Fibroblast of skin of left biceps (primary cell): ENCODE measurements at places on chromosomes 7 and 10.

- no peak for DNase-seq
These were observed 121.2 kb downstream of the FAM107B start for GRCh38 chr10:14653271-14654161.

DNA sequence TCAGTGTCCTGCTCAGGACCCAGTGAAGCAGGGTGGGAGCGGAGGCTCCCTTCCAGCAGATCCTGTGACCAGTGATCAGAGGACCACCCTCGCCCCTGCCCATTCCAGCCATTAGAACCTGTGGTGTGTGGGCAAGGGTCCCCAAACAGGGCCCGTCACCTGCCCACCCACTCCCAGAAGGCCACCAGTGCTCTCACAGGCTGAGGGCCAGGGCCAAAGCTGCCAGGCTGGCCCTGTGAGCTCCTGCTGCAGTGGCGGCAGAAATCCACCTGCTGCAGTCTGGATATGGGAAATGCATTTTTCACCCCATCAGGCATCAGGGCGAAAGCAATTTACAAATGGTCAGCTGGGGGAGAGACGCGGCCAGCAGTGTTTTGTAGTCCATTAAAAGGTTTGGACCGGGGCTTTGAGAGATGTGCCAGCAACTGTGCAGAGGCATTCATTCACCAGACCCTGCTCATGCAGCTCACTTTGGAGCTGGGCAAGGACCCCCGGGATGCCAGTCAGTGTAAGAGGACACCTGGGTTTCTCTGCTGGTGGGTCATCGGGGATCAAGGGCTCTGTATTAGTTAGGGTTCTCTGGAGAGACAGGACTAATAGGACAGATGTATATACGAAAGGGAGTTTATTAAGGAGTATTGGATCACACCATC is 75.2 kb upstream of the PRLHR start:
- DNase-seq: no peak

DNA sequence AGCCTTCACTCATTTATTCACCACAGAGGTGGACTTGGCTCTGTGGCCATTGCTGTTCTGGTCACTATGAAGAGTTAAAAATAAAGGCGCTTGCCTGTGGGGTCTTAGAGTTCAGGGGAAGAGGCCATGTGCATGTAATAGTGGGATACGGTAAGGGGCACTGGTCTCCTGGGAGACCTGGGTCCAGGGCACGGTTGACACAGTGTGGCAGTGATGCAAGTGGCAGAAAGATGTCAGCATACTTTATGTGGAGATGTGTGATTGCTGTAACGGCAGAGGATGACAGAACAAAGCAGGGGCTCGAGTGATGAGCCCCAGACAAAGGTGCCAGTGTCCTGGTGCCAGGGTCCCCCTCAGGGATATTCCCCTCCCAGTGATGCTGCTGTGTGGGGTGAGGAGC is 8.6 kb downstream of the ZSCAN25 start:
- DNase-seq: no peak

- DNase-seq: no peak
These were observed 144.7 kb upstream of the INHBA start for GRCh38 chr7:41847606-41848005.

DNA sequence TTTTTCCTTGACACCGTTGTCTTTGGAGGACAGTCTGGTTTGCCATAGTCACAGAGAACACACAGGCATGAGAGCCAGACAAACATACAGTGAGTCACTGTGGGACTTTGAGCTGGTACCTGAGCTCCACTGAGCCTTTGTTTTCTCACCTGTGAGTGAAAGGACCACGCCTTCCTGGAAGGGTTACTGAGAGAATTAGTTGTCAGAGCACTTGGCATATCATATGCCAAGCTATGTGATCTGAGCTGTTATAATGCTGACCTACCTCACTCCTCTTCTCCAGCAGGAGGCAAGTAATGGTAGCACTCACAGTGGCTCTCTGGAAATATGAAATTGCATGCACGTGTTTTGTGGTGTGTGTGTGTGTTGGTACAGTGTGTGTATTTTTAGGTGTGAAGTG is 59.7 kb downstream of the CXCL12 start:
- no peak for DNase-seq

DNA sequence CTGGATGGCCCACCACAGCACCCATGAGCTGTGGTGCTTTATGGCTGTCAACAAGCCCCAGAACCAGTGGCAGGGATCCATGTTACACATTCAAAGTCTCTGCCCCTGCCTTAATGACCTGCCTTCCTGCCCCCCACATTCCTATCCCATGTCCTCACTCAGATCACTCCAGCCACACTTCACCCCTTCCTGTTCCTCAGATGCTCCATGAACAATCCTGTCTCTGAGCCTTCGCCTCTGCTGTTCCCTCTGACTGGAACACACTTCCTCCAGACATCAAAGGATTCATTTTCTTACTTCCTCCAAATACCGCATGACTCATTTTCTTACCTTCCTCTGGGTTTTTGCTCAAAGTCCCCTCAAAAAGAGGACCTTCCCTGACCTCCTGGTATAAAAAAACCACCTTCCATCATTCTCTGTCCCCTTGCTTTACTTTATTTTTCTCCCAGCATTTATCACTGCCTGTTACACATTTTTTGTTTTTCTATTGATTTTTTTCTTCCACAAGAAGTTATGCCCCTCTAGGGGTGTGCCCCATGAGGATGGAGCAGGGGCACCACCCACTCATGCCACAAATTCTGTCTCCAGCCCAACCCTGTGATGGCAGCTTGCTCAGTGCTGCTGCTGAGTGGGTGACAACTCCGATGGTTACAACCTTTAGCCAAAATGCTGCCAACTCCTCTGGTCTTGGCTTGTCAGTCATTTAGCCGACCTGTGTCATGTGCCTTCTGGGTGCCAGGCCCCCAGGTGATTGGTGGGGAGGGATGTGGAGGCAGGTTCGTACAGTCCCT is 18.2 kb downstream of the COL13A1 start:
- no peak for DNase-seq

GRCh38 chr10:109089779-109090178 is 833.5 kb downstream of the XPNPEP1 start:
- no peak for DNase-seq

DNA sequence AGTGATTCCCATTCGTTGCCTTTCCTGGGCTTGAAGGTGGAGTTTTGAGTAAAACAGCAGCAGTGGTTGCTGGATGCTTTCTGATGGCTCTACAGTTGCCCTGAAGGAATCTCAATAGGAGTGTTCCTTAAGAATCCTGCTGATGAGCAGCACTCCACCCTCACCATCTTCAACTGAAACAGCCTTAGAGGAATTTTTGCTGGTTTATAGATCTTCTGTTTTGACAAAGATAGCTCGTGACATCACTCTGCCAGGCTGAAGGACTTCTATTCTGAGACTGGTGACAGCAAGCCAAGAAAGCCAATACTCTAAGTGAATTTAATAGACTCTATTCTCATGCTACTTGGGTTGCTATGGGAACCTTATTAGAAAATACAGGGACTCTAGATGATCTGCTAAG is 1014.7 kb downstream of the NRG3 start:
- no peak for DNase-seq

DNA sequence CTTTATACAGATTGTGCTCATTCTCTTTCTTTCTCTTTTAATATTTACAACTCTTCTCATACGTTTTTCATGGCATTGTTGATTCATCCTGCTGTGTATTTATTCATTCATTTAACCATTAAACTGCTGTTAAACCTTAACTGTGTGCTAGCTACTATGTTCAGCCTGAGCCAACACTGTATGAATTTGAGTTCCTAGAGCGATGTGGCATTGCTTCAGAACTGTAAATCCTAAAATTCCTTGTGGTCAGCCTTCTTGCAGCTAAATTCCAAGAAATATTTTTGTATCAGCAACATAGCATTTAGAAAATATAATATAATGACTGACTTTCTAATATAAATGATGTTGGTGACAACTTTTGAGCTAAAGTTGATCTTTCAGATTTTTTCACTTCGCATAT is 184.7 kb upstream of the FZD1 start:
- peak; percentile 57 for DNase-seq

- no peak for DNase-seq
These were observed 55.2 kb downstream of the PWWP2B start for GRCh38 chr10:132452216-132452650.

DNA sequence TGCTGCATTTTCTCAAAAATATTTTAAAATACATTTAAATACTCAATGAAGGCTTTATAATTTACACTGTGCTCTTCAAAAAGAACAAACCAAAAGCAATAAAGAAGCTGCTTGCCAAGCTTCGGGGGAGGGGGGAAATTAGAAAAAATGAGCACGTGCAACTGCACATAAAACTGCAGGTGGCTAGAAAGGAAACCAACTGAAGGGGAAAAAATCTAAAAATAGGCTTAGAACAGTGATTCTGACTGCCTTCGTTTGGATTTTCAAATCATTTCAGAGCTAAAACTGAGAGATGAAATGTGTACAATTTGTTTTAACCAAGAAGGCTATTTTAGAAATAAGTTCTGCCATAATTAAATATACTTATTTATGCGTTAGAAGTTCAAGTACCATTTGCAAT is 61.4 kb downstream of the ABI1 start:
- DNase-seq: no peak
